ENCODE measurements at places on chromosomes 2 and 18.

- no peak for DNase-seq
These were observed 16.6 kb downstream of the SERPINE2 start for GRCh38 chr2:224022486-224022885.

GRCh38 chr2:220434385-220434784 is 807.0 kb downstream of the SLC4A3 start:
- no peak for DNase-seq

GRCh38 chr2:63218800-63219526 is 168.3 kb downstream of the OTX1 start:
- no peak for DNase-seq

- no peak for DNase-seq
These were observed 35.0 kb downstream of the TMEFF2 start for GRCh38 chr2:192159736-192160135.

- no peak for DNase-seq
These were observed 443.8 kb downstream of the MBD2 start for GRCh38 chr18:53780666-53781065.

DNA sequence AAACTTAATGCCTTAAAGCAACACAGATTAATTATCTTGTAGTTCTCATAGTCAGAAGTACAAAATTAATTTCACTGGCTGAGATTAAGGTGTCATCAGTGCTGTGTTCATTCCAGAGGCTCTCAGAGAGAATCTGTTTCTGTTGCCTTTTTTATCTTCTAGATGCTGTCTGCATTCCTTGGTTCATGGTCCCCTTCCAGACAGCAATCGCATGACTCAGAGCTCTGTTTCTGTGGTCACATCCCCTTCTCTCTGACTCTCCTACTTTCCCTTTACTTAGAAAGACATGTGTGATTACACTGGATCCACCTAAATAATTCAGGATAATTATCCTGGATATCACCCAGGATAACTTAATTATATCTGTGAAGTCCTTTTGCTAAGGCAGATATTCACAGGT is 148.6 kb downstream of the MAIP1 start:
- DNase-seq, result no peak

All from omental fat pad (tissue), 4 donors.